Esophagus squamous epithelium (tissue), 5 donors: ENCODE measurements at places on chromosomes 12 and 14.

- DNase-seq, result no peak
These were observed 50.9 kb upstream of the DIP2B start for GRCh38 chr12:50453872-50454271.

DNA sequence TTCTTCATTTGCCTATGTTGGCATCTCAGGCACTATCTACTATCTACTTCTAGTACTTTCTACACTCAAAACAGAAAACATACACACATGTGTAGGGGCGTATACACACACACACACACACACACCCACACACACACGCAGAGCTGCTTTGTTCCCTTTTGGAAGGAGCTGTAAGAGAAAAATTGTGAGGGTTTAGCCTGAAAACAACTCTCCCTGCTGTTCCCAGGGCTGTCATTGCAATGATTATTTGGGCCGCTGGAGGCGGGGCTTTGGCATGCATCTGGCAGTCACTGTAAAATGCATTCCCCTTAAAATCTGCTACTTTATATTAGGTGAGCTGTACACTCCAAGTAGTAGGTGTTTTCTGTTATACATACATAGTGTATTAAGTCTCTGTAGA is 29.1 kb upstream of the SLC38A2 start:
- no peak for DNase-seq

DNA sequence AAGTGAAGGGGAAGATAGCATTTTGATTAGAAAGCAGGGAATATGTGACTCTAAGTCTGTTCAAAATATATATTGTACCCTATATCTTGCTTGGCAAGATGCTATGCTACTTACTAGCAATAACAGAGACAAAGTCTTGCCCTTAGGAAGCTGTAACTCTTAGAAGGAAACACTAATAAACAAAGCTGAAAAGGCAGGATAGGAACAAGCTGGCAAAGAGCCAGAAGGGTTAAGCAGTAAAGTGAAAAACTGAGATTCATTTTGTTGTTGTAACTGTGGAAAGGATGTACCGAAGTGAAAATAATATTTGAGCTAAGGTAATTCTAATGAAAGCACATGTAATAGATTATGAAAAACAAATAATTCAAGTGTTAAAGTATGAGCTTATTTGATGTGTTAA is 527.1 kb upstream of the FLRT2 start:
- no peak for DNase-seq

GRCh38 chr14:31936115-31936514 is 141.0 kb upstream of the ARHGAP5 start:
- DNase-seq, result no peak

GRCh38 chr12:27667540-27667939 is 28.7 kb upstream of the REP15 start:
- DNase-seq, result no peak

DNA sequence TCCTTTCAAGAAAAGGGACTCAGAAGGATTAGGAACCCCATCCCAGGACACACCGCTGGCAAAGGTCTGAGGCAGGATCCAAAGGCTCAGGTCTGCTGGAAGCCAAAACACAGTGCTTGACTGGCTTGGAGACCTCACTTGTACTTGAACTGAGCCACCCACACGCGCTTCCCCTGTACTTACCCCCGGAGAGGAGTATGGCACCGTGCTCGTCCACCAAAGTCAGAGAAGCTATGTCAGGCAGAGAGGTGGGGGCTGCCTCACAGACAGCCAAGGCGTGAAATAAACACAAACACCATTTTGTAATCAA is 11.1 kb upstream of the SELPLG start:
- DNase-seq, result no peak

- DNase-seq, result no peak
These were observed 154.5 kb downstream of the PHLDA1 start for GRCh38 chr12:75876832-75877762.

GRCh38 chr14:104680806-104681688 is 8.4 kb upstream of the INF2 start:
- no peak for DNase-seq

GRCh38 chr12:48005750-48006021 is 1.4 kb upstream of the COL2A1 start:
- DNase-seq, result no peak

GRCh38 chr12:131422744-131423143 is 288.1 kb upstream of the SFSWAP start:
- DNase-seq, result no peak

DNA sequence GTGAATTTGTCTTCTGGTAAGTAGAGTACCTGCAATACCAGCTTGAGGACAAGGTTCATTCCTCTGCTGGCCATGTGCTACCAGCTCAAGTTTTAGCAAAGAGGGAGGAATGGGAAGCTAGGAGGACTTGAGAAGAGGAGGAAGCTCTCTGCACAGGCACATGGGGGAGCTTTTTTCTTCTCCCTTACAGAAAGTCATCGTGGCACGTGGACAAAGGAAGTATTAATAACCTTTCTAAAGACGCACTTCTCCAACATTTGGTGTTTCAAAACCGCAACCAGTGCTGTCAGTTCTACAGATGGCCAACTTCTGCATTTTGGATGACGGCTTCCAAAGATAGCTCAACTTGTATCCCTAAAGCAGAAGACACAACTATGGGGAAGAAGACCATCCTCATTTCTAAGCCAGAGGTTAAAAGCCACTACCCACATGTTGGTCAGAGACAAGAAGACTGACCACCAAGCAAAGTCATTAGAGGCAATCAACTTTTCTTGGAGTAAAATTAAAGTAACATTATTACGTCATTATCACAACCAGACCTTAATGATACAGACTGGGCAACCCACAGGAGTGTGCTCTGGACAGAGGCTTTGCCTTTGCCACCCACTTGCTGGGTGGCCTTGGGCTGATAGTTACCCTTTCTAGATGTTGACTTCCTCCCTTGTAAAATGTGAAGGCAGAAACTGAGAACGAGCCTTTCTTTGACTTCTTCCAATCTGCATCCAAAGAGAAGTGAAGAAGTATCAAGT is 12.3 kb upstream of the TMED10 start:
- DNase-seq, result no peak

- DNase-seq, result no peak
These were observed 416.8 kb downstream of the EGLN3 start for GRCh38 chr14:33534104-33534503.

GRCh38 chr14:56131865-56132833 is 13.9 kb downstream of the PELI2 start:
- DNase-seq, result no peak

DNA sequence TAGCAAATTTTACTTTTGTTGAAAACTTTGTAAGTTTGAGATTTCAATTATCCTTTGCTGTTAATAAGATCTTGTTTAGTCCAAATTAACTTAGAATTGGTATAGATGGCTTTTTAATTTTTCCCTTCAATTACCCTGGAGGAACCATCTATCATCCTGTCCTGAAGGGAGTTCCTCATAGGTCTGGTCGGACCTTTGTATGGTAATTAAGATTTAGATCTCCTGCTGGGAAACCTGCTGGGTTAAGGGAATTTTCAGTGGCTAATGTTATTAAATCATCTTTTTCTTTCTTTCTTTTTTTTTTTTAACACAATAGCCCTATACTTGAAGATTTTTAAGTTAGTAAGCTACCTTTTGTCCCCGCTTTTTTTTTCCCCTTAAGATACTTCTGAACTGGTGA is 63.0 kb upstream of the PRMT8 start:
- no peak for DNase-seq

- DNase-seq, result no peak
These were observed 365.5 kb downstream of the TMEM121 start for GRCh38 chr14:105891631-105892452.

DNA sequence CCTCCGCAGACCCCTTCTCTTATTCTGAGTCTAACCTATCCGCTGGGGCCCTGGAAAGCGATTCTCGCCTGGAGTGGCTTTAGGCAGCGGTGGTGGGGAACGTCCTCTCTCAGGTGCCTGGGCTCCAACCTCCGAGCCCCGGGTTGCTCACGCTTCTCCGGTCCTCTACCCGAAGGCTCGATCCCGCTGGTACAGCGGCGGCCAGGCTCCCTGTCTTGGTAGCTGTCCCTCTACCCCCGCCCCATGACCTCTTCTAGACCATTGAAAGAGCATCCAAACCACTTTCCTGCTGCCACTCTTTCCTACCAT is 505 bp upstream of the HEBP1 start:
- no peak for DNase-seq

DNA sequence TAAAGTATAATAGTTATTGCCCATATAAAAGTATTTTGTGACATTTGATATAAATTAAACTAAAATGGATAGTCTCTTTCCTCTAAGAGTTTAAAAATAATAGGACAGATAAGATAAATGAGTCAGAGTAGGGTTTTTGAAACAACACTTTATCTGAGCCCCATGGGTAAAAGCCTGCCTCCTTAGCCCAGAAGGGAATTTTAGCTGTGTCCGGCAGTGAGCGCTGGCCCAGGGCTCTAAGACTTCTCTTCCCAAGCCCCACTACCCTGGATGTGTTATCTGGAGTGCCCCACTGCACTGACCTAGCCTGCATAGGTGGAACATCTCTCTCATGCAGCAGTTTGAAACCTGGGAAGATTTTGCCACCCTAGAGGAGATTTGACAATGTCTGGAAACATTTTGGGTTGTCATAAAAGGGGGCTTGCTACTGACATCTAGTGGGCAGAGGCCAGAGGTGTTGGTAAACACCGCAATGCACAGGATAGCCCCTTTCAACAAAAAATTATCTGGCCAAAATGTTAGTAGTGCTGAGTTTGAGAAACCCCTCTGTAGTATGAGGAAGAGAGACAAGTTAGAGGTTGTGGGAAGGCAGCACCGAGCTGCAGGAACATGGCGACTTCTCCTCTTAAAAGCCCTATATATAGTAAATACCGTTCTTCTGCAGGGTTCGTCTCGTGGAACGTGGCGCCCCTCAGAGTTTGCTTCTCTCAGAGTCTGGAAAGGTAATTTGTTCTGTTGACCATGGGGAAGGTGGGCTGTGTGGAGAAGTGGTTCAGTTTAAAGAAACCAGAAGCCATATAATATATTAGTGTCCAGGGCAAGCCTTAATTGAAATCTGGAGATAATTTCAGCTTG is 29.3 kb upstream of the ATF1 start:
- no peak for DNase-seq

GRCh38 chr12:32507942-32508320 is 108.6 kb downstream of the FGD4 start:
- no peak for DNase-seq

DNA sequence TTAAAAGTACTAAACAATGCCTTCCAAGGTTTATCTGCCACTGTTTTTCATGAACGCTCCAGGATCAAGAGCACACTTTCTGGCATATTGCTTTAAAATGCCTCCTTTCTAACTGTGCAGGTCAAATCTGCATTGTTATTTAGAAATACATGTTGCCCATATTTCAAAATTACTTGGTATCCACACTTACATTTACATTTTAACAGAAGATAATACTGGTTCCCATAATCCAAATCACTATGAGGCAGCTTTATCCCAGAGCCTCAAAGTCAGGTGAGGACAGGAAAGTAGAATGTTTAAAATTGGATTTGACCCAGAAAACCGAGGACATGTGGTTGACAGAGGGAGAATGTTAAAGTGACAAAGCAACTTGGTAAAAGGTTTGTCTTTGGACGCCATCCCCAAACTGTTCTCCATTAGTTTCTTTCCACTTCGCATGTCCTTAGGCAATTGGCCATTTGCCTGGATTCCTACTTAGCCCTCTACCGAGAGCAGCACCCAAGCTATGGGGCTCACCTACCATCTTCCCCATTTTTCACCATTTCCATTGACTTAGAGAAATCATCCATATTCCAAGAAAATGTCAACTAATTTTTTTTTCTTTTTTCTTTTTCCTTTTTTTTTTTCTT is 353.0 kb downstream of the PAWR start:
- no peak for DNase-seq

DNA sequence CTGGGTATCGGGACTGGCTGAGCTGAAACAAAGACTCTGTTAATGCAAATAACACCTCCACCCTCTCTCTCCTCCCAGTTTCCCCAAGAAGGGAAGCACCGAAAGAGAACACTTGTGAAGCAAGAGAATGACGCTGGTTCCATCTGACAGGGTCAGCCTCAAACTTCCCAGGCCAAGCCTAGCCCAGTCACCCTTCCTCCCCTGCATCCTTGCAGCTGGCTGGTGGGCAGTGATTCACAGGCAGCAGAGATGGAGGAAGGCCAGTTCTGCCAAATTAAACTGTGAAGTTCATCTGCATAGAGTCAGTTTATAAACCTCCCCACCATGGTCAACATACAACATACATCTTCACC is 2.8 kb downstream of the LRRC74A start:
- DNase-seq, result no peak

DNA sequence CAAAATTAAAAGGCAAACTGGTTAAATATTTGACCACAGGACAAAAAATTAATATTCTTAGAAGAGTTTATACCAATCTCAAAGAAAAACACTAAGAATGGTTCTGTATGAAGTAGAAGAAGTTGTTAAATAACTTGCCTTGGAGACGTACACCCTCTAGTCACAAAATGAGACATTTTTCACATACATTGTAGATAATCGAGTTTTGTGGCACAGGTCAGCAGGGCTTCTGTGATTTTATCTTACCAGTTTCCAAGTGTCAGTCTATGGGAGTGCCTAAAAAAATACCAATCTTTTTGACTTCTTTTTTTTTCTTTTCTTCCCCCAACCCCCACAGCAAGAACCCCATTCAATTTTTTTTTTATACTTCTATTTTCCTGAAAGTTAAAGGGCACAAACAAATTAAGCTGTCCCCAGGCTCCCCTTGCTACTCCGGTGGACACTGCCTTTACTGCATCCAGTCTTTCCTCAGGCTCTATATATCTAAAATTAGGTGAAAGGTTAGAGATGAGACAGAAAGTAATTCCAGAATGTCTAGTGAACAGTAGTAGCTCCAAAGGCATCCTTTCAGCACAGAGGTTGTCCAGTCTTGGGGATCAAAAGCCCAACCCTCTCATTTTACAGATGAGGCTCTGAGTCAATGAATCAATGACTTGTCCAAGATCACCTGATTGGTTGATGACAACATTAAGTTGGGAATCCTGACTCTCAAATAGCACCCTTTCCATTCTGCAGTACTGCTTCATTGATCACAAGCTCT is 6.2 kb downstream of the LIMA1 start:
- no peak for DNase-seq

GRCh38 chr14:68518166-68518565 is 274.7 kb downstream of the ZFP36L1 start:
- no peak for DNase-seq
